ENCODE measurements at places on chromosomes 4 and X.

- peak; percentile 73 for DNase-seq
These were observed 1.6 kb downstream of the RAB33A start for GRCh38 chrX:130173190-130173895.

DNA sequence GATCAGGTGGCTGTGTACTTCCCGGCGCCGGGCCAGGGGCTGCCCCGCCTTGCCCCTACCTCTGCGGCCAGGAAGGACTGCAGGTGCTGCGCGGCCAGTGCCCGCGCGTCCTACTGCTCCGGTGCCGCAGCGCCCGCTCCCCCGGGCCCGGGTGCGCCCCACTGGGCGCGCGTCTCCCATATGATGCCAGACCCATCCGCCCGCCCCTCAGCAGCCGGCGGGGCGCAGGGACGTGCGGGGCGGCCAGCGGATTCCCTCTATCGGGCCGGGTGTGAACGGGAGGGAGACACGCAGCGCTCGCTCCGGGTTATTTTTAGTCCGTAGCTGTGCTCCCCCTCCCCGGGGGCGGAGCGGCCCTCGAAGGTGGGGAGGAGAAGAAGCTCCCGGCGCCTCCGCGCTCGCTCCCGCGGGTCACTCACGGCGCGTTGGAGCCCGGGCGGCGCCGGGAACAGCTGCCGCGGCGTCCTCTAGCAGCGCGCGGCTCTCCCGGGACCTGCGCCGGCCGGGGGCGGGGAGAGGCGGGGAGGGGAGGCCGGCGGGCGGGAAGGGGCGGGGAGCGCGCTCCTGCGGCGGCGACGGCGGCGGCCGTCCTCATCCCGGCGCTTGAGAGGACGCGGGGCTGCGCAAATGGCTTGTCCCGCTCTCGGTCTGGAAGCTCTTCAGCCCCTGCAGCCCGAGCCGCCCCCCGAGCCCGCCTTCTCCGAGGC lies 103.6 kb downstream of the UCHL1 start:
- no peak for DNase-seq

DNA sequence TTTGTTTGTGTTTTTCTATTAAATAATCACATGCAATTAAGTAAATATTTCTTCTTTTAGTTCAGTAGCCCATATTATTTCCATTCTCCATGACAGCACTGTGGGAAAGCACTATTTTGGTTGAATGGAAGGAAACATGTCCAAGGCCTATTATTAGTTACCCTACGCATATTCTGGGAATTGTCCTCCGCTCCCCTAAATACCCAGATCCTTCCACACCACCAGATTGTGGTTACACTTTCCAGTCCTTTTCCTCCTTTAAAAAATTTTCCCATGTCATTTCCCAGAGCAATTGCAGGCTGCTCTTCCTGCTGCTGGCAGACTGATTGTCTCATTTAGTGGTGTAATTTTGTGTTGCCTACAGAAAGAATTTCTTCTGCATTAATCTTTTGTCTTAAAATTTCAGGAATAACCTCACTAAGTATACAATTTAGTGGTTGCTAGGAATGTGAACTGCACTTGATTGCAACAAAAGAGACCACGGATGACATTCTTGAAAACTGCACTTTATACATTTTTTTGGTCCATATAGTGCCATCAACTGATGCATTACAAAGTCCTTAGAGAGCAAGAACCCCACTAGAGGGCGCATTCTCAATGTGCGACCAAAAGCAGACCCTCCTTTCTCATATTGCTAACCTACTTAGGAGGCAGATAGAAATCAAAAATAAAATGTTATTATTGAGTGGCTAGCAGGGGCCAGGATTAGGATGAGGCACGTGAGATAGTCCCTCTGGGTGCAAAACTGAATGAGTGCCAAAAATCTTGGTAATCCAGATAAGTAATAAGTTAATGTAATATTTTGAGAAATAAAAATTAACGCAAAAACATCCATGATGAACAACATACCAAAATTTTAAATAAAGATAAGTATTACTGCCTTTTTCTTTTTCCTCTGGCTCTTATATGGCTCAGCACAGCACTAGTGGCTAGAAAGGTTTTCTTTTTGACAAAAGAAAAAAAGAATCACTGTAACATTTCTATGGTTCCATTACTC lies 98.8 kb upstream of the IQCM start:
- DNase-seq: peak; percentile 28

DNA sequence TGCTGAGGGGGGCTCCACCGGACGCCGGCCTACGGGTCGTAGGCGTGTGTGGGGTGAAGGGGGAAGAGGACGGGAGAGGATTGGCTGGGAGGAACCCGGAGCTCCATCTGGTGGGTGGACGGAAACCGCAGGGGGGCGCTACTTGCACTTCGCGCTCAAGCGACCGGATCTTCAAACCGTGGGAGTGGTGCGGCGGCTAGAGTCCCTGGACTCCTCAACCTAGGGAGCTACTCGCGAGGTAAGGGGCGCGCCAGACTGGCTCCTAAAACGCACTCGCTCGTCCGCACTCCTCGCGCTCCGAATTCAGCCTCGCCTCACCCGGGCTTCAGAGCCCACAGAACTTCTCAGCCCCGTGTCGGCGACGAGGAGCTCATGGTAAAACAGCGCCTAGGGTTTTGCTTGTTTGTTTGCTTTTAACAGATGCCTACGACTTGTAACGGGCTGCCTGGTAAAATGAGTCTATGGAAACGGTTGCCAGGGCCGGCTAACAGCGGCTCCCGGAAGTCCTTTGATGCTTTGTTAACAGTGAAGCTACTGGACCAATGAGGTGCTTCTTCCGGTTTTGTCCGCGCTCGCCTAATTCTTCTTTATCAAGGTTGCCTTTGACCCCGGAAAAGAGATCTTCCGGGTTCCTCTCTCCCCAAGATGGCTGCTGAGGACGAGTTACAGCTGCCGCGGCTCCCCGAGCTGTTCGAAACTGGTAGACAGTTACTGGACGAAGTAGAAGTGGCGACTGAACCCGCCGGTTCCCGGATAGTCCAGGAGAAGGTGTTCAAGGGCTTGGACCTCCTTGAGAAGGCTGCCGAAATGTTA lies at the start of gene IGBP1:
TSS of gene IGBP1 (plus strand) at position 145 of the 813 bp plus-strand sequence. CDS start at position 646, 501 bp downstream.
- DNase-seq: peak; percentile 41

DNA sequence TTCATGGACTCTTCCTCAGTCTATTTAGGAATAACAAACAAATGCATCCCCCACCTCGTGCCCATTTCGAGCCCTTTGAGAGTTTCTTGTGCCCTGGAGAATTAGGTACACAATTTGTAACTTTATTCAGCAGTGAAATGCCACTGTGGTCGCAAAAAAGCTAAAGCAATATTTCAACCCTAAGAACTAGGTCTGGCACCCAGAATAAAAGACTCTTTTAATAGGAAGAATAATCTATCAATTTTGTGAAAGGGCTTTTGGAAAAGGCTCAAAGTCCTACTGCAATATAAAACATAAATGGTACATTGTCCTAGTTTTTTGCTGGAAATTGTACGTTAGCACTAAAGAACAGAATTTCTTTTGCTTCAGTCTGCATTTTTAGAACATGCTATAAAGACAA lies 304.6 kb upstream of the TENM3 start:
- DNase-seq: no peak

DNA sequence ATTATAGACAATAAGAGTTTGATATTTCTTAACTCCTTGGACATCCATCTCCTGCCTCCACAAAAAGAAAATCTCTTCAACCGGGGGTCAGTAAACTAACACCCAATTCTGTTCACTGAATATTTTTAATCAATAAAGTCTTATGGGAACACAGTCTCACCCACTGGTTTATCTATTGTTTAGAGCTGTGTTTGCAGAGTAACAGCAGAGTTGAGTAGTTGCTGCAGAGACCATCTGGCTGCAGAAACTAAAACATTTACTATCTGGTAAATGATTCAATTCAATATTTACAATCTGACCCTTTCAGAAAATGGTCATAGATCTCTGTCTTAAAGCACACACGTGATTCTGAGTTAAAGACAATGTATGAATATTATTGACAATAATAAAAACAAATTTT lies 94.0 kb downstream of the TMA16 start:
- DNase-seq: no peak

DNA sequence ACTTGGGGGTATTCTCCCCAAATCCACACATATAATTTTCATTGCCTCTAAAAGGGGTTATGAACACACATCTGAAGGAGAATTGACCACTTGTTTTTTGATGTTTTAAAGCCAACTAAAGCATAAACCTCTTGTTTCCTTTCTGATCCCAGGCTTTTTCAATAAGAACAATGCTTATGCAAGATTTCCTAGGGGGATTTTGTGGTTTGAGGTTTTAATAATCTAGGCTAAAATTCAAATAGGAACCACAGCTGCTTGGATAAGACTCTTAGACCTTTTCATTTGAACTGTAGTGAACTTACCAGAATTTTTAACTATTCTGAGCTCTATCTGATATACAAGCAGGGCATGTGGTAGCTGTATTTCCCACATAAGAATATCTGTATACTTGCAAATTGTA lies 651.1 kb downstream of the ANKRD50 start:
- DNase-seq: no peak

- no peak for DNase-seq
These were observed 284.1 kb upstream of the SLITRK2 start for GRCh38 chrX:145533534-145533933.

GRCh38 chr4:47483745-47484144 lies 1.3 kb upstream of the ATP10D start:
- no peak for DNase-seq

GRCh38 chr4:189206953-189207352 lies 733.7 kb upstream of the FRG1 start:
- DNase-seq: no peak

DNA sequence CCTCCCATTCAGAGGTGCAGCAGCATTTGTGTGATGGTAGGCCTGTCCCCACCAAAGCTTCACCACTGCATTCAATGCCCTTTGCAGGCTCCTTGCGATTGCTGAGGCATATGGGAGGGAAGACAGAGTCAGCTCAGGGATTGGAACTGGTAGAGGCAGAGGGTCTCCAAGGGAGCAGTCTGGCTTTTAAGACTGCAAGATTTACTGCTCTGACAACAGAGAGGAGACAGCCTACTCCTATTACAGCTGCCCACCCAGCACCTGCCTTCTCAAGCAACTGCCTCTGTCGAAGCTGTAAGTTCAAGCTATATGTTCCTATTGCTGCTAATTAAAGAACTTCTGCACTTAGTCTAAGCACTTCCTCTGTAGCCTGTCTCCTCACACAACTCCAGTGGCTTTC lies 481.8 kb downstream of the FGF13 start:
- DNase-seq: no peak

- no peak for DNase-seq
These were observed 22.7 kb downstream of the RASGEF1B start for GRCh38 chr4:81449015-81449414.

GRCh38 chr4:36722986-36723385 lies 441.6 kb downstream of the DTHD1 start:
- no peak for DNase-seq

Measured in AG09309 (cell line).